Dermis blood vessel endothelial cell (primary cell): ENCODE measurements at places on chromosomes 7 and 10.

- DNase-seq: no peak
These were observed 157.4 kb upstream of the TMEM196 start for GRCh38 chr7:19930851-19931250.

GRCh38 chr10:96587264-96588059 lies 650 bp upstream of the TM9SF3 start:
- DNase-seq: peak; percentile 83

DNA sequence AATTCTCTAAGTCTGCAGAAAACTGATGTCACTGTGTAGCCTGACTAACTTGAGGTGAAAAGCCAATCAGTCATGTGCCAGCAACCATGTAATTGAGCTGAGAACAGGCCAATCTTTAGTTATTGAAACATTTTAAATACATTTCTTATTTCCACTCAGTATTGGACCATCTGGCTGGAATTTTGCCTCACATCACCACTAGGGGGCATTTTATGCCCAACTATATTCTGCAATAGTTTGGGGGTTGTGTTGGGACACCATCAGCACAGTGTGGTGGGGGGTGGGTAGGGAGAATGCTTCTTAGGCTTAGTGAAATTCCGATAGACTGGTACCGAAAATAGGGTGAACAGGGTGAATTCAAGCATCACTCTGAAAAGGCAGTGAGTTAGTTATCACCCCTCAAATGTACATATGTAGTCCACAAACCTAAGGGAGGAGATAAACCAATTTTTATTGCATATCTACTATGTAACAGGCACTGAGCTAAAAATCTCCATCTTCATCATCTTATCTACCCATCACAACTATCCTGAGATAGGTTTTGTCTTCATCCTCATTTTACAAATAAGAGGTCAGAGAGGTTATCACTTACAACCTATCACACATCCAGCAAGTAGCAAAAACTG lies 17.8 kb downstream of the NPSR1 start:
- DNase-seq: peak; percentile 61

DNA sequence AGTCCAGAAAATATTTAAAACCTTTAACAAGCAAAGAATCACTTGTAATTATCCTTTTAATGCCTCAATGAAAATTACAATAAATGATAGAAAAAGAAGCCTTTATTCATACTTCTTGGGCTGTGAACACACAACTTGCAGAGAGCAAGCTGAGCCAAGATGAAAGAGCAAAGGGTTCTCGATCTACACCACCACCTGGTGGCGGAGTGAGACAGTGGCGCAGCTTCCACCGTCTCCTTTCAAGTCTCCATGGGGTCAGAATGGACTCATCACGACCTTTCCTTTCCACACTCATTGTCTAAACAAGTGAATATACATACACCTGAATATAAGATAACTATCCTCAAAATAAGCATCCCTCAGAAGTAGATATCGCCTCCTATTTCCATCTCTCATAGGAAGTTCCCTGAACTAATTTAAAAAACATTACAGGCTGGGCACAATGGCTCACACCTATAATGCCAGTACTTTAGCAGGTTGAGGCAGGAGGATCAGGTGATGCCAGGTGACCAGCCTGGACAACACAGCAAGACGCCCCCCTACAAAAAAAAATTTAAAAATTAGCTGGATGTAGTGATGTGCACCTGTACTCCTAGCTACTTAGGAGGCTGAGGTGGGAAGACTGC lies 40.7 kb downstream of the ATE1 start:
- peak; percentile 86 for DNase-seq

DNA sequence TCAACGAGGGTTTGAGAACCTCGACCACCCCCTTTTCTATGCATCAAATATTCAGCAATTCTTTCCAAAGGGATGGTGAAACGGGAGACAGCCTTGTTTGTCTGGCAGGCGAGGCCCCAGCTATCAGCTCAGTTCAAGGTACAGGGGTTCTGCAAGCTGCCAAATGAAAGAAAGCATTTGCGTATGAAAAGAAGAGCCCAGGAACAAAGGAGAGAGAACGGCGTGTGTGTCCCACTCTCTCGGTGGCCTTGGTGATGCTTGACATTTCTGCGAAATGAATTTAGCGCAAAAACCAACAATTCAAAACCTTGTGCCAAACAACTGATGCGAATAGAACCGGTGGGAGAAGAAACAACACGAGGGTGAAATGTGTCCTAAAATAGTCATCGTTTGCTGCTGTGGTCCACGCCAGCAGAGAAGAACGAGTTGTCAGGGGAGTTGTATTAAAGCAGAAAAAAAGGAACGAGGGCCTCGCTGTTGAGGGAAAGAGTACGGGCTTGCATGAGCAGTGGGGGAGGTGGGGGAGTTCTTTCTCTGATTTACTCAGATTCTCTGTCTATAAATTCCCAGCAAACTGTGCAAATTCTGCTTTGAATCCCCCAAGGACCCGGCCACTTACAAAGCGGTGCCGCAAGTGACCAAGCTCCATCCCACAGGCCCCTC lies 97.7 kb downstream of the TMEM130 start:
- no peak for DNase-seq

GRCh38 chr10:94006591-94007550 lies 13.1 kb downstream of the PLCE1 start:
- DNase-seq: no peak

DNA sequence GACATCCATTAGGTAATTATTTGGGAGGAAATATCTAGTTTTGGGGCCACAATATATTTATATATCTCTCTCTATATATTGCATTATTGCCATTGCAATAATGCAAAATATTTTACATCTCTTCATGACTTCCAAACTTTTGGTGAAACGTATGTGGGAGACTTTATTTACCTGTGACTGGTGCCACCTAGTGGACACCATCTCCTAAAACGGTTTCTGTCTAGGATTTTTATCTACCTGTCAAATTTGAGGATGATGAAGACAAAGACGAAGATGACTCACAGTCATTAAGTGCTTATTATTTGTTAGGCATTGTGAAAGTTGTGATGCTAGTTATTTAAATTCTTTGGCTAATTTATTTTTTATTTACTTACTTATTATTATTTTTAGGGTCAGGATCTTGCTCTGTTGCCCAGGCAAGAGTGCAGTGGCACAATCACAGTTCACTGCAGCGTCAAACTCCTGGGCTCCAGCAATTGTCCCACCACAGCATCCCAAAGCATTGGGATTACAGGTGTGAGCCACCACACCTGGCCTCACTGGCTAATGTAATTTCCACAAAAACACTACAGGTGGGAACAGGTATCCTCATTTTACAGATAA lies 18.7 kb upstream of the CBLL1 start:
- DNase-seq: peak; percentile 84

DNA sequence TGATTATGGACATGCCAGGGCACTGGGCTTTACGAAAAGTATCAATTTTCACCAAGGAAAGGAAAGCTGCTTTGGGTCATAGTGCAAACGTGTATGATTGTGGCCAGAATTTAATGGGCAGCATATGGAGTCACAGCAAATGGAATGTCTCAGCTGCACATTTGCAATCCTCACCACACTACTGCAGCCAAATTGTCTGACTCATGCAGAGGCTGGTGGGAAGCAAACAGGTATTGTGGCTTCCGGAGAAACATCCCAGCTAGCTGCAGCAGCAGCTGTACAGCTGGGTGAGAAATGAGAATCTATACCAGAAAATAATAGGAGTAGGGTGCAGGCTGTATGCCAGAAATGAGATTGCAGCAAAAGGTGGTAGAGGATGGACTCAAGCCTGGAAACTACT lies 374.7 kb upstream of the VWC2 start:
- no peak for DNase-seq

- DNase-seq: no peak
These were observed 24.1 kb upstream of the BTBD16 start for GRCh38 chr10:122246830-122247520.

- DNase-seq: no peak
These were observed 81.1 kb downstream of the CTTNBP2 start for GRCh38 chr7:117791877-117792780.

DNA sequence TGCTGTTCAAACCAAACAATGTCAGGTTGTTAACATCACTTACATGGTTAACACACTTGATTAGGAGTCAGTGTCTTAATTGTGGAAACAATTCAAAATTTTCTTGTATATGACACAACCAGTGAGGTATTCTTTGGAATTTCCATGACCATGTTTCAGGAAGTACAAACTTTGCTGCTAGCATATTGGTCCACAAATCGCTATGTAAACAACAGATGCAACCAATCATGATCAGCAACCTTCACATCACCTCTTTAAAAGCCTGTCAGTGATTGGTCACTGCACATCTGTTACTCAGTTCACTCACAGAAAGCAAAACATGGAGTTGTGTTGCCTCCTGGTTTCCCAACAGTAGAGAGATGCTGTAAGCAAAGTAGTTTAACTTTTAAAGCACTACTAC lies 108.9 kb upstream of the FAM3C start:
- DNase-seq: peak; percentile 59

DNA sequence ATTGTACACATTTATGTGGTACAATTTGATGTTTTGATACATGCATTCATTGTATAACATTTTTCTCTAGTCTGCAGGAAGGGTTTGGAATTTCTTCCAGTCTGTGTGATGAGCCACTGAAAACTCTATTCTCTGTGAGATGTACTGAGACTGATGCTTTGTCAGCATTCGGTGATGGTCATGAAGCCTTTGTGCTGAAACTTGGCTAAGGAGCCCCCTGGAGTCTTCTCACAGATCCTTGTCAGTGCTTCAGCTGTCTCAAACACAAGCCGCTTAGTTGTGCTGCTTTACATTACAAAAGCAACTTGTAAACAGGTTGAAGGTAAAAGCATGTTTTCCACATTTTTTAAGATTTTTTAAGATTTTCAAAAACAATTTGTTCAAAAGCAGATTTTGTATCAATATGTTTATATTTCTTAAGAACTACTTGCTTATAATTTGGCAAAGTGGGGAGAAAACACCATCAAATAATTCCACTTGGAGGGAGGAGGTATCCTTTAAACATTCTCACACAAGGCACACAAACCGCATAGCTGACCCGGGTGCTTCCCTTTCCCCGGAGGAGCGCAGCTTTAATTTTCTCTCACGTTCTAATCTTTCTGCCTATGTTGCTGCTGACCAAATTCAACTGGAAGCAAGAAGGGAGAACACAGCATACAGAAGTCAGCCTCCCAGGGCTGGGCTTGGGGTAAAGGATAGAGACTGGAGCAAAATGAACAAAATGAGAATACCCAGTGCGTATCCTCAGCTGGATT lies 249.8 kb upstream of the VSTM2A start:
- DNase-seq: no peak

DNA sequence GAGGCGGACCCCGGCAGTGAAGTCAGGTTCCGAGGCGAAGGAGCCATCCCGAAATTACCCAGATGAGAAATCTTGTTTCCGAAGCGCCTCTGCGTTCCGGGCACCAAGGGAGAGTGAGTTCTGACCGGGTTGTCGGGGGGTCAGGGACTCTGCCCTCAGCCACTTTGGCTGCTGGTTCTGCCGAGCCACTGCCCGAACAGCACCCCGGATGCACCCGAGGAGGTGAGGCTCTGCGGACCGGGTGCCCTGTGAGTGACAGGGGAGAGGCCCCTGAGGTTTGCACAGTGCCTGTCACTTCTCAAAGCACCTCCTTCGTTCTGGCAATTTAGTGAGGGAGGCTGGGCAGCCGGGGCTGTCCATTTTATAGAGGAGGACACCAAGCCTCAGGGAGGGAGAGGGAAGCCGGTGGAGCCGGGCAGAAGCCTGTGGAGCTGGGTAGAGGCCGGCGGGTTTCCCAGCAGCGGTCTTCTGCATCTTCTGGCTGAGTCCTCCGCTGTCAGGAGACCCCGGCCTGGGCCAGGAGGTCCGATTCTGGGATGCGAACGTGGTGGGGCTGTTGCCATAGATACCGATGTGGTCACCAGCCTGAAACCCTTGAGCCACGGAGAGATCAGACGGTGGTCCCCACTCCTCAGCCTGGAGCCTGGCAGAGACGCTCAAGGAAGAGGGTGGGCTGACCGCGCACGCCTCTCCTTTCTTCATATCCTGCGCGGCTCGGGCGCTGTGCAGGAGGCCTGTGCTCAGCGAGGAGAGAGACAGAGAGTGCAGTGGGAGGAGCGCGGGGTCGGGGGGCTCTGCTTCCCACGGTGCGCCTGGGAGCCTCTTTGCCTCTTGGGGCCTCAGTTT lies 18.9 kb upstream of the SHH start:
- no peak for DNase-seq

DNA sequence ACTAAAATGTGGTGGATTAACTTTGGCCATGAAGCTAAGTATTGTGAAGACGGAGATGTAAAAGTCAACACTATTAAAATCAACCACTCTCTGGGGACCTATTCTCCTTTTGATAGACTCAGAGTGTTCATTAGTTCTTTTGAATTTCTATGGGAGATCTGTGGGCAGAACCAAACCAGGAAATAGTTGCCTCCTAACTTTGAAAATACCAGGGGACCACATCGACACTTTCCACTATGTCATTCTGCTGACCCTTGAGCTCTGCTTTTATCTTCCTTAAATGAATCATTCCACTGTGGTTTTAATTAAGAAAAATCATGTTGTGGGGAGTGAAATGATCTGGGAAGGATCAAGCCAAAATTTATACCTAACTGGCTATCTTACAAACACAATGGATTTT lies 960.5 kb downstream of the GATA3 start:
- DNase-seq: no peak

DNA sequence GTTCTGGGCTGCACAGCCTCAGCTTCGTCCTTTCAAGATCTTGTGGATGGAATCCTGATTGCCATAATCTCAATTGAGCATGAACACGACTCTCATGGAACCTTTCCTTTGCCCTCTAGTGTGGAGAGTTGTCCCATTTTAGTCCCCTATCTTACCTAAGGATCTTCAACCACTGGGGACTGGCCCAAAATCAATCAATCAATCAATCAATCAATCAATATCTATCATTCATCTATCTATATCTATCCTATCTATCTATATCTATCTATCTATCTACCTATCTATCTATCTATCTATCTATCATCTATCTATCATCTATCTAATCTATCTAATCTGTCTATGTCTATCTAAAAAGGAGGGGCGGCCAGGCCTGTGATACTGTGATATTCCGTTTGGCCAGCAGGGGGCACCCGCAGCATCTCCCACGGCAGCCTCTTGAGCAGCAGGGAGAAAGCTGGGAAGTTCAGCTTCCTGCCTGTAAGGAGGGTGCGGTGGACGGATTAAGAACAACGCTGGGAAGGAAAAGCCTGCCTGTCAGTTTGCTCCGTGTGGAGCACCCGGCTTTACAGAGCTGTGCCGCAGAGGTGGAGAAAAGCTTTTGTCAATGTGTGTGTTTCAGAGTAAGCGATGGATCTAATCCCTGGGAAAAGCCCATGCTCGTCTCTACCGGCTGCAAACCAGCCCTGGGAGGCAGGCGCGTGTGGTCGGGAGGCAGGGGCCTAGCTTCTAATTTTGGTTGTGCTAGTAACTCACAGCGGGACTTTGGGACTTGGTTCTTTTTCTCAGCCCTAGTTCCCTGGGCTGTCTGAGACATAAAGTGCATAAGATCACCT lies 124.9 kb downstream of the SH2D4B start:
- DNase-seq: peak; percentile 87

DNA sequence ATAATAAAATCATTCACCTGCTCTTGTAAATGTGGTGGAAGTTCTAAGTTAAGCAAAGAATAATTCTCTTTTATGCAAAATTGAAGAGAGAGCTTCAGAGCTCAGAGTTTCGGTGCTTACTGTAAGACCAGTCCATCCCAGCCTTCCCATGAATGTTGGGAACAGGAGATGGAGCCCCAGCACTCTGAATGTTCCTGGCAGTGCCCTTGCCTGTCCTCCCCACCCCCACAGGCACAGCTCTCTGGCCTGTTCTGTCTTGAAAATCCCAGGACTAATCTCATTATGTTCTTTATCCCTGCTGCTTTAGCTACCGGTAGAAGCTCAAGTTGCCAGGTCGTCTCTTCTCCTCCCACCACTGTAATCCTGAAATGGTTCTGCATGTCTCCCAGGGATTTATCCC lies 29.1 kb upstream of the LHFPL3 start:
- DNase-seq: no peak
